Spleen (tissue), 13 donors: ENCODE measurements at places on chromosomes 6 and 20.

- DNase-seq = no peak
Measured at GRCh38 chr6:159194421-159194820, 25.2 kb downstream of the FNDC1 start.

GRCh38 chr6:137361701-137362100 lies 132.5 kb downstream of the OLIG3 start:
- no peak for DNase-seq

DNA sequence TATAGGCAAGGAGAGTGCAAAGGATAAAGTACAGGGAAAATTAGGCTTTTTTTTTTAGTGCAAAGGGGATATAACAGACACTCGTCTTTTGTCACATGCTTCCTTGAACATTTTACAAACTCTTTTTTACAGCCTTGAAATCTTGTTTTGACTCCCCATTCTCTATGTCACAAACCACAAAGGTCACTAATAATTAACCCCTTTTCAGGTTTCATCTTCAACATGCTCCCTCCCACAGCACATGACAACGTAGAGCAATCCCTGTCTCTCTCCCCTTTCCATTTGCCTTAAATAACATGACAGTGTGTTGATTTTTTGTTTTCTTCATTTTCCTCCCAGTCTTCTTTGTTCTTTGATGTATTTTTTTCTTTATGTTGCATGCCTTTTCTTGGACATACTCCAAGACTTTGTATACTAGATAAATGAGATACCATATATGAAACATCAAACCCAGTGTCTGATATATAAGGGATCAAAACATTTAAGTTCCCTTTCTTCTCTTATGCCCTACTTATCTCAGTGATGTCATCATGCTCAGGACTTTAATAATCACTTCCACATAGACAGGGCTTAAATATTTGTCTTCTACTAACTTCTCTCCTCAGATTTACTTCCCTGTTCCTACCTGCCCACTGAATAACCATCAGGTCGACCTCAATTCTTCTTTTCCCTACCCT lies 378.7 kb upstream of the HSF2 start:
- no peak for DNase-seq

DNA sequence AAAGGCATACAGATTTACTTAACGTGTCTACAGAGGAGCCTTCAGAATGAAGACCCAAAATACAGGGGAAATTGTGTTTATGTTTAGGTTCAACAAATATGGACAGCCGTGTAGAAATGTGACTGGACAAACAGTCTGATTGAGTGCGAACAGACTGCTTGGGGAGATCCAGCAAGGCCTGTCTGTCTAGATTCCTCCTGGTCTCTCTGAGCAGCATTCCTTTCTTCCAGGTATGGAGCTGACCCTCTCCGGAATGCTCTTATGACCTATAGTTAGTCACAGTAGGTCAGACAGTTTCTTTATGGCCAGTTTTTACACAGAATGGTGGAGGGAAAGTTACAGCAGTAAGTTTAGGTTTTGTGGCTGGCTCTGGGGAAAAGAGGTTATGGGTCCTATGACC lies 9.0 kb downstream of the RIN2 start:
- no peak for DNase-seq

- DNase-seq = no peak
Measured at GRCh38 chr20:5349448-5349847, 32.7 kb upstream of the PROKR2 start.

- DNase-seq = peak; percentile 75
Measured at GRCh38 chr6:136753624-136754023, 38.7 kb downstream of the MAP3K5 start.

DNA sequence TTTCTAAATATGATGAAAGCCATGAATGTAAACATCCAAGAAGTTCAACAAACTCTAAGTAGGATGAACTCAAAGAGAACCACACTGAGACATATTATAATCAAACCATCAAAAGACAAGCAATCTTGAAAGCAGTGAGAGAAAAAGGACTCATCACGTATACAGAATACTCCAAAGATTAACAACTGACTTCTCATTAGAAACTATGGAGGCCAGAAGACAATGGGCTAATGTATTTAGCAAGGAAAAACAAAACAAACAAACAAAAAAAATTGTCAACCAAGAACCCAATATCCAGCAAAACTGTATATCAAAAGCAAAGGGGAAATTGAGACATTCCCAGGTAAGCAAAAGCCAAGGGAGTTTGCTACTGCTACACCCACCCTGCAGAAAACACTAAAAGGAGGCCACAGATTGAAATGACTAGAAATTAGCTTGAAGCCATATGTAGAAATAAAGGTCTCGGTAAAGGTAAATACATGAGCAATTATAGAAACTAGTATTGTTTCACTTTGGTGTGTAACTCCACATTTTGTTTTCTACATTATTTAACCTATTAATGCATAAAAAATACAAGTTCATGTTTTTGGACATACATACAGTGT lies 301.1 kb upstream of the QKI start:
- DNase-seq = no peak

GRCh38 chr20:6277661-6278240 lies 154.9 kb upstream of the FERMT1 start:
- no peak for DNase-seq
